GM06990 (cell line): ENCODE measurements at places on chromosomes 2 and 18.

DNA sequence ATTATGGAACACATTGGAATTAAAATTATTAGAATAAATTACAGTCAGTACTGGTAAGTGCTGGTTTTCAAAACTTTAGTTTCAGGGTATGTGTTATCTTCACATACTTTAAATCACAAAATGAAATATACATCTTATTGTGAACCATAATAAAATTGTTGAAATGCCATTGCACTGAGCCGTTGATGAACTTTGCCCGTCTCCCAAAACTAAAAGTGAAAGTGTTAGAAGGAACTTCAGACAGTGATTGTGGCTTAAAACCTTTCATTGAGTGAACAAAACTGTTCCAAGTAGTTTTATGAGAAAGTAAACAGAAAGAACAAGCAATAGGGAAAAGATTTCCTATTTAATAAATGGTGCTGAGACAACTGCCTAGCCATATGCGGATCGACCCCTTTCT lies 811.6 kb downstream of the PLCL1 start:
- DNase-seq: no peak

- DNase-seq: no peak
Measured at GRCh38 chr2:67896476-67896875, 166.3 kb downstream of the C1D start.

DNA sequence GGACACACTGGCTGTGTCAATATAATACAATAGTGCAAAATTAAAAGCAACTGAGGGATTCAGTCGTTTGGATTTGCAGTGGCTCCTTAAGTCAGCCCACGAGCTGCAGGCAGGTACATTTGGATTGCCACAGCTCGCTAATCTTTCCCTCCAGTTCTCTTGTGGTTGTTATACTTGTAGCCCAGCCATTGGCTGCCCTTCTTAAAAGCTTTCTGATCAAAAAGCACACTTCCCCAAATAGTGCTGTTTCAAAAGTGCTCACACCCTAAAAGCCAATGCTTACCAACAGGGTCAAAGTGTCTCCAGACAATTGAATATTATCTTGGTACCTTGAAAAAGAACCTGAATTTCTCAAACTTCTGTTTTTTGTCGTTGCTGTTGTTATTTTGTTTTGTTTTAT lies 404.7 kb upstream of the FAM98A start:
- no peak for DNase-seq

DNA sequence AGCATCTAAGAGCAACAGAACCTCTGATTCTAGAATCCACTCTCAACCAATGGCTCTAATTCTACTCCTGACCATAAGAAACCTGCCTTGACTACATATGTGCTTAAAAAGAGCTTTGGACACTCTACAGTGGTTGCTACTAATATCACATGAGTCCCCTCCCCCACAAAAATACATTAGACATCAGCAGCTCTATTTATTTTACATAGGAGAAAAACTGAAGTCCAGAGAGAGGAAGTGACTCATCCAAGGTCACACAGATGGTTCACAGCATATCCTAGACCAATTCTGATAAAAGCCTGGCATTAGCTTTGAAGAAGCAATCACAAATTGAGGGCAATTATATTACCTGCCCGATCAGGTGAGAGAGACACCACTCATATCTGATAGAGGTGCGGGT lies 49.8 kb downstream of the ALK start:
- no peak for DNase-seq

GRCh38 chr2:218998414-218999002 lies 5.3 kb upstream of the CRYBA2 start:
- no peak for DNase-seq

- no peak for DNase-seq
Measured at GRCh38 chr2:219425238-219426067, 7.3 kb downstream of the DES start.

- no peak for DNase-seq
Measured at GRCh38 chr2:46369783-46370182, 72.6 kb downstream of the EPAS1 start.

DNA sequence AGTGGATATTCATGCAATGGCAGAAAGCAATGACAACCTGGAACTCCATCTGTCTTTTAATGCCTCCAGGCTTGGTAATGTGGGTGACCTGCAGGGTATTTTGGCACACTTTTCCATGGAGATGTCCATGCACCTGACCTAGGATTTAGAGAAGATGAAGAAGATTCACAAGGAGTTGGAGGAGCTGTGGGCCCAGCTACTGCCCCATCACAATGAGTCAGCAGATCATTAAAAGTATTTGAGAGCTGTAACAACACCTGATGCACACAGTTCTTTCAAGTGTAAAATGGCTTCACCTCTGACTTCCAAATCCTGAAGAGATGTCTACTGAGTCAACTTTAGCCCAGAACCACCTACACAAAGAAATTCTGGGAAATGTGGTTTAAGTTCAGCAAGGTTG lies 22.1 kb upstream of the OSR1 start:
- no peak for DNase-seq

- no peak for DNase-seq
Measured at GRCh38 chr2:54372361-54372760, 83.8 kb upstream of the SPTBN1 start.

- DNase-seq: no peak
Measured at GRCh38 chr2:174826051-174826450, 61.8 kb upstream of the CHRNA1 start.

DNA sequence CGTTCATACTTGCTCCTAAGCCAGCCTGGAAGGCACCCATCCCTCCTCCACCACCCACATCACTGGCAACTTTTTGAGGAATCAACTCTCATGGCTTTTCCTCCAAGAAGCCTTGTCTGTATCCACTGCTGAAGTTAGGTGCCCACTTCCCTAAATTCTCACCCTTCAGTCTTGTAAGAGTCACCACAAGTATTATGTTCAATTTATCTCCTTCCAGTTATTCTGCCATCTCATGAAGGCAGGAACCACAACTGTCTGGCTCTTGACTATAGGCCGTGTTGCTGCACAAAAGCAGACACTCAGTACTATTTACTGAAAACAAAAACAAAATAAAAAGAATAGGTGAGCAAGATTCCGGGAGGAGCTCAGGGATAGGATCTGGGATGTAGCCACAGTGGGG lies 234.8 kb downstream of the CYRIA start:
- DNase-seq: no peak

GRCh38 chr2:124804014-124804940 lies 779.2 kb downstream of the CNTNAP5 start:
- DNase-seq: no peak

DNA sequence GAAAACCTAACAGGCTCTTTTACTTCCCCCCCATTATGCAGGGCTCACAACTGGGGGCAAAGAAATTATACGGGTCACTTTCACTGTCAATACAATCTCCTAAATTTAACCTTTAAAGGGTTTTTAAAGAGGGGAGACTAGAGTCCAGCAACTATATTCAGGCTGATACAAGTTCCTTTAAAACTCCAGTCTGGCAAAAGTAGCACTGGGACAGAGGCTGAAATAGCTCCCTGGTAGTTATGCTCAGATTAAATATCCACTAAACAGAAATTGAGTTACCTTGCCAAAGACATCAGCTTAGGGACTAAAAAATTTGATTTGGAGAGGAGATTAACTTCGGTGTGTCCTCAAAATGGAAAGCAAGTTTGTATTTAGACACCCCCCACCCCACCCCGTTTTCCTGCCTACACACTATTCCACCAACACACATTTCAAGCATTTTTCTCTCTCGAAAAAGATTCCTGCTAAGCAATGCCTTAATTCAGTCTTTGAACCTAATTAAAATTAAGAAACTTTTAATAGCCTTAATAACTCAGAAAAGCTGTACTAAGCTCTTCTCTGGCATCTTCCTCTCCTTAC lies 127.2 kb downstream of the OSBPL1A start:
- DNase-seq: no peak

GRCh38 chr2:221896505-221897151 lies 324.5 kb upstream of the EPHA4 start:
- DNase-seq: no peak

GRCh38 chr2:60047944-60048525 lies 505.4 kb downstream of the BCL11A start:
- no peak for DNase-seq

DNA sequence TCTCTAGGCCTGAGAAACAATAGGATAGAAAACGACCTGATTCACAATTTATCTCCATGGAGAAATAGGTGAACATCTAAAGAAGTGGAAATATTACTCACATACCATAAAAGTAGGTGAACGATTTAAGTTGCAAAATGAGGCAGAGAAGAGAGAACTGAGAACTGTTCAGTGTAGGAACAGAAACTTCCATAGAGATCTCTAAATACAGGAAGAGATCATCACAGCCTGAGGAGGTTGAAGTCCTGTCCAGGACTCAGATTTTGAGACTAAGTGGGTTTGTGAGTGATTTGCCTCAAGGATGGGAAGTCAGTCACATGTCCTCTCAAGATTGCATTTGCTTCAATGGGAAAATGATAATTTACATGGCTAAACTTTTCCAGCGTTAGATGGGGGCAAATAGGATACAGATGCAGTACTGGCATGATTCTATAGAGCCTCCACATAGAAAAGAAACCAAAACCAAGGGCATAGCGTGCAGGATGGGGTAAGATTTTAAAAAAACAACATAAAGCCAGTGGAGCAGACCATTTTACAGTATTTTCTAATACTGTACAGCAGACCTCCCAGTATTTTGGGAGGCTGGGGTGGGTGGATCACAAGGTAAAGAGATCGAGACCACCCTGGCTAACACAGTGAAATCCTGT lies 68.8 kb downstream of the MEP1B start:
- DNase-seq: no peak

DNA sequence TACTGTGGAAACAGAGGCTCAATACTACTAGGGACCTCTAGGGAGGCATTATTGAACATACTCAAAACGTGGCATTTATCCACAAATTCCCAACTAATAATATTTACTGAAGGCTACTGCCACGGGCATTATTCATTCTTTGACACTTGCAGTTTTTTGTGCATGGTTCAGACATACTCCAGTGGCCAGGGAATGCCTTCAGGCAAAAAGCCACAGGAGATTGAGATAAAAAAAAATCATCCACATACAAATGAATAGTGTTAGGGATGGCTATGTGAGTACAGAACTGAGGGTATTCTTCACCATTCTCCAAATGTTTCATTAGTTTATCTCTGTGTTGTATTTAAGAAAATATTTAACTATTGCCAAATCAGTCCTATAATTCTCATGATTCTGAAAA lies 974.9 kb upstream of the PIK3C3 start:
- DNase-seq: no peak

- DNase-seq: no peak
Measured at GRCh38 chr2:142585785-142586184, 291.7 kb upstream of the KYNU start.

GRCh38 chr2:63506320-63506719 lies 82.0 kb downstream of the WDPCP start:
- DNase-seq: no peak

DNA sequence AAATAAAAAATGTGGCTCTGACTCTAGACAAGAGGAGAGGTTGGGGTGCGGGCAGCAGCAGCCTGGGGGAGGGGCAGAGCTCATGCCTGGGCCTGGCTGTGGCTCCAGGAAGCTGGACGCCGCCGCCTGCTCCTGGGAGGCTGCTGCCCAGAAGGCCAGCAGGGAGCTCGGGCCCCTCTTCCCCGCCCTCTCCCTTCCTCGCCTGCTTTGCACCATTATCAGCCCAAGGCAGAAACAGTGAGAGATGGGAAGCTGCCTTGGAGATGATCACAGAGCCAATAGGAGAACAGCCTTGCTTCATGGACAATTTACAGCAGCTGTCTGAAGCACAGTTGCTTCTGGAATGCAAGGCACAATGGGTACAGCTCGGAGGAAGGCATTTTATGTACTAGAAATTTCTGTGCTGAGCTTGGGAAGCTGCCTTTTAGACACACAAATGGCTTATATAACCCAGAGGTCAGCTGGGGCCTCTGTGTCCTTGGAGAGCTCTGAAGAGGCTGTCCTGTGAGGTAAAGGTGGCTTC lies 55.3 kb upstream of the AFF3 start:
- DNase-seq: no peak

DNA sequence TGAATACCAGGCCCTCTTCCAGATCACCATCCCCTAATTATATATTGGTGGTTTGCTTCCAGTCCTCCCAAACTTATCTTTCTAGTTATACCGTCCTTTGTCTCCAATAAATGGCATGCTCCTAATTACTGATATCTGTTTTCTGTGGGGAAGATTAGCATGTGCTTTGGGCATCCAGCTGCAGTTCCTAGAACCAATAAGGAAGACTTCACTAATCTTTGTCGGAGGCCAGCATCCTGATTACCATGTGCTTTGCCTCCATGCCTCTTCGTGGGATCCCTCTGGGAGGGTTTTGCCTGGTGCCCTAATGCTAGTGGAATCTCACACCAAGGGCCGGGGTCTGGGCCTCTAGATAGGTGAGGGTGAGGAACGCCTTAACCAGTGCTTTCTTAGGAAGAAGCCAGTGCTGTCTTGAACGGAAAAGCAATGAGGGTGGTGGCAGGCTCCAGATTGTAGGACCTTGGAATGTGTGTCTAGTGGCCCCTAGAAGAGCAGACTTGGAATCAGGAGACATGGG lies 47.7 kb downstream of the ACKR3 start:
- DNase-seq: no peak

DNA sequence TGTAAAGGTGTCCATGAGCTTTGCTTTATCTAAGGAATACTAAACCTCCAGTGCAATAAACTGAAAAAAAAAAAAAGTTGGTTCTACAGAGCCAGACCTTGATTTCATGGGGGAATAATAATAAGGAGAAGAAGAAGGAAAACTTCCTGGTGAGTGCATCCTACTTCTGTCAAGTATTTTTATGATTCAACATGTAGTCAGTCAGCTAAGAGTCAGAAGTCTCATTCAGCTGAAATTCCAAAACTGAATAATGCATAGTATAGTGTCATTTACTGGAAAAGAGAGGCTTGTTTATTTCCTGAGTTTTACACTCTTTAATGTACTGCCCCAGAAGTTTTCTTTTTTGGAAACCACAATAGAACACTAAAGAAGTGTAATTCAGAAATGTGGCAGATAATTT lies 77.8 kb upstream of the TACR1 start:
- DNase-seq: no peak

DNA sequence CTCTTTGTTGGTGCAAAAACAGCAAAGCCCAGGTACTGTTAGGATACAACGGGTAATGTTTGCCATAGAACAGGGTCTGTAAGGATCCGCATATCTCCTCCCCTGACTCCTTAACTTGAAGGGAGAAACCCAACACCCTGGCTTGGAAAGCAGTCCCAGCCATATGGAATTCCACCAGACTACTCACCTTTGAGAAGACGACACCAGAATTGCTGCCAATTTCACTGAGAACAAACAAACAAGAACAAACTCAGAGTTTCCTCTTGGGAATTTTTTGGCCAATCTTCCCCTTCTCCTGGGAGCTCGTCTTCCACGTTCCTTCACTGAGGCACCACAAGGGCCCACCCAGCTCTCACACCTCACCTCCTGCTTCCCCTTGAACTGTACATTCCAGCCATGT lies 29.2 kb downstream of the CAPN14 start:
- DNase-seq: no peak

- no peak for DNase-seq
Measured at GRCh38 chr2:232460171-232460570, 4.2 kb downstream of the ALPI start.

DNA sequence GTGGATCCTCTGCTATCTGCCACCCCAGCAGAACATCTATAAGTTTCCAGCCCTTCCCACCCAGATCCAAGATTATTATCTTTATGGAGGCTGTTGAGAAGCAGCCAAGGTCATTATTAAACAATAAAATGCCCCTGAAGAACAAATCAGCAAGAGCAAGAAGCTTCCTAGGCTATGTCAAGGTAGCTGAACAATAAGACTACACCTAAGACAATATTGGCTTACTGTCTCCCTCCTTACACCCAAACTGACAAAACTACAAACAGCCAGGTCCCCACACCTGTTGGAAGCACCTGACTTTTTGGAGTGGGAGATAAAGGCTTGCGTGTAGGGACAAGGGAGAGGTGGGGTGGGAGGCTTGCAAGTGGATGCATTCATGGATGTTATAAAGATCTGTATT lies 128.5 kb downstream of the SPTBN1 start:
- DNase-seq: no peak
